ENCODE measurements at places on chromosomes 2 and 18. TPM values are rescaled to one million over a fixed set of nuclear protein-coding genes. Genes with fewer than 3 reads are reported as not detected.

The HOXD13 gene
- total RNA-seq, result not detected

DNA sequence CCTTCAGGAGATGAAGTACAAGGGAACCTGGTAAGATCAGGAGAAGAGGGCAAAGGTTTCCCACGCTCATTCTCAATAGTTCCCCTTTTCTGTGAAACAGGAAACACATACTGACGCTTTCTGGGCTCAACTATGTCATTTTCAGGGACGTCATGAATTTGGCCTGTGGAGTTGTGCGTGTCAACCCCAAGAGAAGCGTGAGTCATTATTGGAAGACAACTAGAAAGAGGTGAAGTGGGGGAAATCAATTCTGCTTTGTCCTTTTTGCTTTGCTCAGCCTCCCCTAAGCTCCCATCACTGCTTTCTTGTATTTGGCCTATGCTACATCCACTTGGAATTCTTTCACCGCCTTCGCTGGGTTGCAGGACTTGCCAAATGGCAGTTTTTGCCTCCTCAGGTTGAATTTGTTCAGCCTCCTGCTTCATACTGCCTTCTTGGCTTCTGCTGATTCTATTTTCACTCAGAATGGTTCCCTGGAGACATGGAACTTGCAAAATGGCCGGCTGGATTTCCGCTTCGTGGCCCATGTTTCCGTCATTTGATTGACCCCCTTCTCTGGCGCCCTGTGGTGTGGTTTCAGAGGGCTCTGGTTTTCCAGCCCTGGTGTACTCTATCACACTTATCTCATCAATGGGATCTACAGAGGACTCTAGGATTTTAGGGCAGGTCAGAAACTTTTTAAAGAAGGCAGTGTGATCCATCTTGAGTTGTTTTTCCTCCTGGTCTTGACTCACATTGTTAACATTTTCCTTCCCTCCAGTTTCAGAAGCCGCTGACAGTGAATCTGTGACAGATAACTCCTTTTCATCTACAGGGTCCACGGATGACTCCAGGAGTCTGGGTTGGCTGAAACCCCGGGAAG, 93.3 kb downstream of the ALPK2 start:
- DNase-seq, result no peak

The PTPRN gene
- total RNA-seq, result 0.75 TPM

GRCh38 chr18:59846814-59847490, 52.8 kb upstream of the PMAIP1 start:
- no peak for DNase-seq

The CABYR gene
- 11.4 TPM for total RNA-seq

- no peak for DNase-seq
Observed at GRCh38 chr2:6694555-6694954, 171.2 kb downstream of the CMPK2 start.

DNA sequence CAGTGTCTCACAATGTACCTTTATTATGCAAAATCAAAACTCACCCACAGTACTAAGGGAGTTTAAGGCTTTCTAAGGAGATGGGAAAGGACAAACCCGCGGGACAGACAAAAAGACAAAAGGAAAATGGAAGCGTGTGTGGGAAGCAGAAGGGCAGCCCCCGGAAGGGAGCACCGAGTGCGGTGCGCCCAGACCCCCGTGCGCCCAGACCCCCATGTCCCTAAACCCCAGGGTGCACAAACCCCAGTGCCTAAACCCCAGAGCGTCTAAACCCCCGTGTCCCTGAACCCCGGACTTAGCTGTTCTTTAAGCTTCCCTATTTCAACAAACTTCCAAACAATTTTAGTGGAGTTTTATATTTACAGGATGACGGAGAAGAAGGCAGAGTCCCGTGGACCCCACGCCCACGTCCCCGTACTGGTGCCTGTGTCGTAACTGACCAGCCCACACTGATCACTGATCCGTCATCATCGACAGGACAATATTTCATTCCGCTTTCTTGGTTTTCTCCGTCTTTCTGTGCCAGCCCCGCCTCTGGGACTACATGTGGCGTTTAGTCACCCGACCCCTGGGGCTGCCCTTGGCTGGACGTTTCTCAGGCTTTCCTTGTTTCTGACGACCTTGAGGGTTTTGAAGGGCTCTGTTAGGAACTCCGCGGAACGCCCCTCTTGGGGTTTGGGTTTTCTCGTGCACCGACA, 76.9 kb downstream of the RTP5 start:
- DNase-seq, result no peak

The ZNF236 gene
- total RNA-seq, result 9.9 TPM

DNA sequence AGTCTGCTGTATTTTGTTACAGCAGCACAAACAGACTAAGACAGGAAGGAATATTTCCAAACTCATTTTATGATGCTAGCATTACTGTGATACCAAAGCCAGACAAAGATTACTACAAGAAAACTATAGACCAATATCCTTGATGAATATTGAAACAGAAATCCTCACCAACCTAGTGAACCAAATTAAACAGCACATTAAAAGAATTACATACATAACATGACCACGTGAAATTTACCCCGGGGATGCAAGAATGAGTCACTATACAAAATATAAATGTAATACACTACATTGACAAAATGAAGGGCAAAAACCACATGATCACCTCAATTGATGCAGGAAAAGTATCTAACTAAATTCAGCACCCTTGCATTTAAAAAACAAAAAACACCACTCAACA, 112.6 kb downstream of the CHN1 start:
- DNase-seq, result no peak

GRCh38 chr2:8877894-8878293, 40.5 kb upstream of the KIDINS220 start:
- DNase-seq, result no peak

The PLEK gene
- not detected for total RNA-seq

- no peak for DNase-seq
Observed at GRCh38 chr18:13139885-13140450, 78.6 kb upstream of the LDLRAD4 start.

GRCh38 chr2:236545814-236546480, 23.7 kb upstream of the ACKR3 start:
- no peak for DNase-seq

DNA sequence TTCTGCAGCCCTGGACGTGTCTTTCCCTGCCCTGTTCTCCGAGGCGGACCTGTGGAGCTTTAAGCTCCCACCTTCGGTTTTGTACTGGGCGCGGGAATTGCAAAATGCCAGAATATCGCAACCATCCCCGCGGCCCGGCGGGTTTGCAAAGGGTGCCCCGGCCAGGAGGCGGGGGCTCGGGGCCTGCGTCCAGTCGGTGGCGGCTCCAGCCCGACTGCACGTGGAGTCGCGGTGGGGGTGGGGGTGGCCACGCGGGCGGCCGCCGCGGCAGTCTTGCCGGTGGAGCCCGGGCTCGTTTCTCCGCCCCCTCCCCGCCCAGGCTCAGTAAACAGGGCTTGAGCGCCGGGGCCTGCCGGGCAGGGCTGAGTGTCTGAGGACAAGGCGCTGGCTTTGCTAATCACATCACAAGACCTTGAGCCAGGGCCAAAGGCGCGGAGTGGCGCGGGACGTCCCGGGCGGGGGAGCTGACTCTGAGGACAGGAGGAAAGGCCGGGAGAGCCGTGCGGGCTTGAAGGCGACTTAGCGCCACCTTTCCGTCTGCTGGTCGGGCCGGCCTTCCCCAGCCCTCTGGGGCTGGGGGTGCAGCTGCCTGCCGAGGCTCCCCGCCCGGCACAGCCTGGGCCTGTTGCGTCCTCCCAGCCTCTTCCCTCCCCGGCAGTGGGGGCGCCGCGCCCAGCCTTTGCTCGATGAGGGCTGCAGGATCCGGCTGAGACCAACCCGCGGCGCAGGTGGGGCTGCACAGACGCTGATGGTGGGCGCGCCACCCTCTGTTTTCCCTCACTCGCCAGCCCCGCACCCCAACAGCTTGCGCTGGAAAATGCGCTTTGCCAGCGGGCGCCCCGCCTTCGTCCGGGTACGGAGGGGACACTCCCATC, 786 bp upstream of the ZFP36L2 start:
- no peak for DNase-seq

DNA sequence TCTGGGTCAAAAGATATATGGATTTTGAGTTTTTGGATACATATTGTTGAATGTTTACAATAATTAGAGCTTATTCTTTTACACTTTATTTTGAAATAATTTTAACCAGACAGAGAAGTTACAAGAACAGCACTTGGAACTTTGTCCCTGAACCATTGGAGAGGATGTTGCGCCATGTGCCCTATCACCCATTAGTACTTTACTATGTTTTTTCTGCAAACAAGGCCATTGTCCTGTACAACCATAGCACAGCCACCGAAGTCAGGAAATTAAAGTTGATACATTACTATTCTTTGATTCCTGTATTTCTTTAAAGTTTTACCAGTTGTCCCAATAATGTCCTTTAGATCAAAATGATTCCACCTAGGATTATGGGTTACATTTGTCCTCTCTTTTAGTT, 188.8 kb downstream of the ACKR3 start:
- no peak for DNase-seq

The CNTNAP5 gene
- total RNA-seq, result not detected

The ZNF513 gene
- total RNA-seq, result 5.6 TPM

The CD8B2 gene
- not detected for total RNA-seq

DNA sequence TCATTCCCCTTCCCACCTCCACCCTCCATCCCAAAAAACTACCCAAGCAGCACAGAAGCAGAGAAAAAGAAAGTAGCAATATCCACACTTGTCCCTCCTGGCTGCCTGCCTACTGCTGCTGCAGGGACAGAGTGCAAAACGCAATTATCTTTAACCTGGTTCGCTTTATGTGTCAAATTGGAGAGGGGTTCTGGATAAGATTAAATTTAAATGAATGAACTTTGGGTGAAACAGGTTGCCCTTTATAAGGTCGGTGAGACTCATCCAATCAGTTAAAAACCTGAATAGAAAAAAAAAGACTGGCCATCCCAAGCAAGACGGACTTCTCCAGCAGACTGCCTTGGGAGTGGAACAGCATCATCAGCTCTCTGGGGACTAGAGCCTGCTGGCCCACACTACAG, 62.6 kb downstream of the ANKRD44 start:
- DNase-seq, result no peak

The EMX1 gene
- 1.0 TPM for total RNA-seq

- DNase-seq, result no peak
Observed at GRCh38 chr18:59916746-59917145, 16.9 kb downstream of the PMAIP1 start.

DNA sequence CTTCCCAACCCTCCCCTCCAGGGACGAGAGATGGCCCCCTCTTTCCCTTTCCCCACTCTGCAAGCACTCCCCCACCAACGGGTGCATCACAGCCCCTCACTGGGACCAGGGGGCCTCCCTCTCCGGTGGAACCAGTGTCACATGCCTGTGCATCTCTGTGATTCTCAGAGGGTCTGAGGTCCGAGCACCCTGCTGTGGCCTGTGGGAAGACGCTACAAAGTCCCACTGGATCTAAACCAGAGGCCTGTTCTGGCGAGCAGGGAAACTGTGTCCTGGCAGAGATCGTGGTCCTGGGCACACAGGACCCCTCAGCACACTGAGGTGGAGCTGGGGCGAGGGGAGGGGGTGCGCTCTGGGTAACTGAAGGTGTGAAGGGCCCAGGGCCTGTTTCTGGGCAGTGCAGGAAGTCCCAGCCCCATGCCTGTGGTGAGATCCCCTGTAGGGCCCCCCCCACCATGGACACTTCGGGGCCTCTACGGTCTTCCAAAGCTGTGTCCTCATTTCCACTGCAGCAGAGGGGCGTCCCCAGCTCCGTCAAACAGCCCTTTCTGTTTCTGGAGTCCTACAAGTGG, 8.0 kb downstream of the SNORC start:
- DNase-seq, result no peak

- DNase-seq, result no peak
Observed at GRCh38 chr2:23677836-23678235, 249.1 kb downstream of the ATAD2B start.

DNA sequence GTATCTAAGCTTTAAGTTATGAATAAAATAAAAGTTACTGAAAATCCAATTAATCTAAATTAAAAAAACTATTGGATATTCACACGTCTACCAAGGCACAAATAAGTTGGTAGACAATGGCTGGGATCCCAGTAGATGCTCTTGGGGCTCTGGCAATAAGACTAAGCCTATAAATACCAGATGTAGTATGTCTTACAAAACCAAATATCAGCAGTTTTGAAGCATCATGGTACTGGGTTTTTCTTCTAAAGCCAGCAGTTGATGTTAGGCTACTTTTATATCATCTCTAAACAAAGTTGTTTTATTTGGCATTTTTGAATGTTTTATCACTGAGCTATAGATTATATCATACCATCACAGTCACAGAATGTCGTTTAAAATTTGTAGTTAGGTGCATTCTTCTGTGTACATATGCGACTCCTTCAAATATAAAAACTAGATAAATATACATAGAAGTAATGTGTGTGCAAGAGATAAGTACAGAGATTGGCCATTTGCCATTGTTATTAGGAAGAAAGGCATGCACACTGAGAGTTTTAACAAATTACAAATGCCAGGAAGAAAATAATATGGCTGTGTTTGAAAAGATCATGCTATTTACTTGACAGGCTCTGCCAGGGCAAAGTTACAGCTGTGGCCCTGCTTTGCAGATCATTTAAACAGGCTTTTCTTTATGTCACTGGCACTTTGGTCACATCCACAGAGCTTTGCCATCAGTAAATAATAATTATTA, 21.6 kb upstream of the TMEM17 start:
- no peak for DNase-seq

DNA sequence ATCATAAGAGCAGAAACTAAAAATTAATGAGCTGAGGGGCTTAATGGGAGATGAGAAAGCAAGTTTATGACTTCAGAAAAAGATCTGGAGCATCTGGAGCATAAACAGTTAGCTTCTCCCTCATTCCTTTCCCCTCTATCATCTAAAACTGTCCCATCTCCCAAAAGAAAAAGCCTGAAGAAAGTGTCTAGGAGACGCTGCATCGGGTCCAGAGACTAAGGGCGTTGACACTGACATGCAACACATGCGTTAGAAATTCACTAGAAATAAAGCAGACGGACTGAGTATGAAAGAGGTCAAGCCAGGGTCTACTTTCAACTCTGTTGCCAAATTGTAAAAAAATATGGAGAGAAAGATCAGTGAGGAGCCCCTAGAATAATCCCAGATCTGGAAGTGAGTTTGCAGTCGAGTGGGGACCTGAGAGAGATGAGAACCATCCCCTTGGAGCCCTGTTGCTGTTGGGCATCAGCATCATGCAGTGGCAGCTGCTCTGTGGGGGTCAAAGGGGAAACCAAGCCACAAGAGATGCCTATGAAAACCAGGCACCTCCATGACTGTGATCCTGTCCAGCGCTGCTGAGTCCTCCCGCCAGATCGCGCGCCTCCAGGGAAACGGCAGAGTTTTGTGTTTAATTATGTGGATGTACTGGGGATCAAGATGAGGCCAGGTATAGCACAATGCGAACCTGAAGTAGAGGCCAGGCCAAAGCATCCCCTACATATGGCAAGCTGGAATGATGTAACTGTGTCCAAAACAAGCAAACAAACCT, 13.9 kb downstream of the ANTXR1 start:
- DNase-seq, result no peak
